ENCODE measurements at places on chromosomes 12 and 14.
A peak's percentile ranks its signal among the peaks of the same experiment; 100 is the strongest.

- DNase-seq: no peak
These were observed 59.2 kb downstream of the GSC start for GRCh38 chr14:94710731-94711130.

GRCh38 chr14:22980672-22981089, 1.7 kb downstream of the AJUBA start:
- peak; percentile 70 for DNase-seq

DNA sequence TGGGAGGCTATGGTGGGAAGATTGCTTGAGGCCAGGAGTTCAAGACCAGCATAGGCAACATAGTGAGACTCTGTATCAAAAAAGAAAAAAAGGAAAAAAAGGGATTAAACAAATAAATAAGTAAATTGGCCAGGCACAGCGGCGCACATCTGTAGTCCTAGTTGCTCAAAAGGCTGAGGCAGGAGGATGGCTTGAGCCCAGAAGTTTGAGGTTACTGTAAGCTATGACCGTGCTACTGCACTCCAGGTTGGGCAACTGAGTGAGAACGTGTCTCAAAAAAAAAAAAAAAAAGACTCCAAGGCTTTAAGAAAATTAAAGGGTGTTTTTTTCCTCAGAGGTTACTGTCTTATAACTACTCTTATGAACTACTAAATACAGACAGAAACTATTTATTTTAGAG, 11.7 kb downstream of the BEST3 start:
- DNase-seq: no peak

DNA sequence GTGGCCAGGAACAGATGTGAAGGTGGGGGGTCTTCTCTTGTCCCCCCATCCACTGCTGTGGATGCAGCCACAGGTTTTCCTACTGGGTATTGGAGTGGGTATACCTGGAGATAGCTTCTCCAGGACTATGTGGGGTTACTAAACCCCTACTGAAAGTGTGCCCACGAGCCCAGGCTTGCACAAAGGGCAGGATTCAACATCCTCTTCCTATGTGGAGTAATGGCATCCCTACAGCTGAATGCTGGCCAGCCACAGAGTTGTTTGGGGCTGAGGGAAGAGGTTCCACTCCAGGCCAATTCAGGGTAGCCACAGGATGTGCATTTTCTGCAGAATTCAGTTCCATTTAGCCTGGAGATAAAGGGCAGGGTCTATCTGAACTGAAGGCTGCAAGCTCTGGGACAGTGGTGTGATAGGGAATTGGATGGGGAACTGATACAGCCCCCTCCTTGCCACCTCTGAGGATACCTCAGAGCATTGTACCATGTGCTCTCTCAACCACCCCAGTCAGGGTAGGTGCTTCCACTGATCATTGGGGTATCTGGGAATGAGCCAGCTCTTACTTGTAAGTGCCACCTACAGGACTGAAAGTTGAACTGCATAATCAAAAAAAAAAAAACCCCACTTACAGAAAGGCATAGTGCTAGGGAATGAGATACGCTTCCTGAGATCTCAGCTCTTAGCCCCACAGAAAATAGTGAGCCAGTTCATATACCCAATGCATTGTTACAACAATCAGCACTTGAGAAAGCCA, 187.1 kb downstream of the KITLG start:
- no peak for DNase-seq

- no peak for DNase-seq
These were observed 146.4 kb upstream of the ATXN7L3B start for GRCh38 chr12:74391283-74391682.

DNA sequence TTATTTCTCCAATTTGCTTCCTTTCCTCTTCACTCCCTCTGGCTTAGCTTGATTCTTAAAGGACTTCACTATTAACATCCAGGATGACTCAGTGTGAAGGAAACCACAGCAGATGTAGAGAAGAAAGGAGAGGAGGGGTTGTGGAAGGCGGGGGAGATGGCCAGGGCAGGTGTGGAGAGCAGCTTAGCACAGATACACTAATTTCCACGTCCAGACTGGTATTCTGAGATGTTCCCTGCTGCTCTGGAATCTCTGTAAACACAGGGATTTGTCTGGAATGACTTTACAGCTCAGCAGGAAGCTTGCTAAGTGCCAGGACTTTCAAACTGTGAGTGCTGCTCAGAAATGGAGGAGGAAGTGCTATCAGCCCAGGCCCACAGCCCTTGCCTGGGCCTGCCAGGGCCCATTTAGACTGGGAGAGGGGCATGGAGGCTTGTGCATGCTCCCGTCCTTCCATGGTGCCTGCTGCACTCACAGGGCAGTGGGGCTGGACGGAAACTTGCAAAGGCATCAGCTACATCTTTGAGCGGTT, 202.5 kb upstream of the DDHD1 start:
- DNase-seq: no peak

GRCh38 chr14:65946494-65946893, 534.0 kb downstream of the FUT8 start:
- DNase-seq: no peak

GRCh38 chr12:108930155-108930554, 50.3 kb downstream of the DAO start:
- DNase-seq: no peak

GRCh38 chr14:73243341-73243740, 6.0 kb downstream of the PAPLN start:
- DNase-seq: no peak
